ENCODE measurements at places on chromosomes 5 and 9.
A peak's percentile ranks its signal among the peaks of the same experiment; 100 is the strongest.

- H3K27me3 ChIP-seq = no peaks in the 10 kb centered on the region
- H3K36me3 ChIP-seq = no peaks in the 10 kb centered on the region
- H3K4me3 ChIP-seq = no peak overlapping the region
- no peak for DNase-seq
- no peaks in the 10 kb centered on the region for H3K4me1 ChIP-seq
These were observed 3.1 kb downstream of the ANXA1 start for GRCh38 chr9:73154722-73155121.

DNA sequence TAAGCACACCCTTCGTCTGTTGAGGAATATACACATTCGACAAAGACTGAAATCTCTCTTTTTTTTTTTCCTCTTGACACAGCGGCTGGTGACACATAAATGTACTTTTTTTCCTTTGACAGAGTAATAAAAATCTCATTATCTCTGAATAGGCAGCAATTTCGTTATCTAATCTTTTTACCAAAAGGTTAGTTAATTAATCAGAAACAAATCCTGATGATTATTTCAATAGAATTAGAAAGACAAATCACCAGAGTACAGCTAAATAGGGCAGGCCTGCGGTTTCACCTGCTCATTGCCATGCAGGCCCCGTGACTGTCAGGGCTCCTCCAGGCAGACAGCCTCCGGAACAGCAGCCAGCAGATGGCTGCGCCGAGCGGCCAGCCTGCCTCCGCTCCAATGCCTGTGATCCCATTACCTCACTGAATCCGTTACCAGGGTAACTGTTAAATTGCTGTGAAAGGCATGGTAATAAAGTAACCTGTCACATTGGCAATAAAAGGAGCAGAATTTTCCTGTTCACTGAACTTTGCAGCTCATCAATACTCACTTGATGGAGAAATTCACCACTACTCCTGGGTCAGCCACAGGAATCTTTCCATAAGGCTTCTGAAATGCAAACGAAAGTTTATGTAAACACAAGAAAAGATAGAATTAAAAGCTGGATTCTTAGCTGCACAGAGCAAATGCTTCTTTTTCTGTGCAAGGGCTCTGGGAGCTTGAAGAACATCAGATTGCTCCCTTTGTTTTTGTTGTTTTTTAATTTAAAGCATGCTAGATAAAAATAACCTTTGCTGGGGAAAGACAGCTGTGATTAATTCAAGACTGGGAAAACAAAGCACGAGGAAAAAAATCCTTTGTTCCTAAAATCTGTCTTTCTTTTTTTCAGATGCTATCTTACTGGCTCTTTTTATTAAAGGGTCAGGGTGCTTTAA is 666.4 kb upstream of the ZNF608 start:
- peak overlapping the region; percentile 58 for H3K27ac ChIP-seq
- peaks cover 56% of the 10 kb centered on the region for H3K4me1 ChIP-seq
- peak; percentile 74 for DNase-seq
- no peaks in the 10 kb centered on the region for H3K36me3 ChIP-seq
- H3K4me3 ChIP-seq = no peak overlapping the region

- no peaks in the 10 kb centered on the region for H3K36me3 ChIP-seq
- H3K27me3 ChIP-seq = no peaks in the 10 kb centered on the region
- no peak for DNase-seq
These were observed 257.0 kb downstream of the TMEM167A start for GRCh38 chr5:82820188-82820587.

DNA sequence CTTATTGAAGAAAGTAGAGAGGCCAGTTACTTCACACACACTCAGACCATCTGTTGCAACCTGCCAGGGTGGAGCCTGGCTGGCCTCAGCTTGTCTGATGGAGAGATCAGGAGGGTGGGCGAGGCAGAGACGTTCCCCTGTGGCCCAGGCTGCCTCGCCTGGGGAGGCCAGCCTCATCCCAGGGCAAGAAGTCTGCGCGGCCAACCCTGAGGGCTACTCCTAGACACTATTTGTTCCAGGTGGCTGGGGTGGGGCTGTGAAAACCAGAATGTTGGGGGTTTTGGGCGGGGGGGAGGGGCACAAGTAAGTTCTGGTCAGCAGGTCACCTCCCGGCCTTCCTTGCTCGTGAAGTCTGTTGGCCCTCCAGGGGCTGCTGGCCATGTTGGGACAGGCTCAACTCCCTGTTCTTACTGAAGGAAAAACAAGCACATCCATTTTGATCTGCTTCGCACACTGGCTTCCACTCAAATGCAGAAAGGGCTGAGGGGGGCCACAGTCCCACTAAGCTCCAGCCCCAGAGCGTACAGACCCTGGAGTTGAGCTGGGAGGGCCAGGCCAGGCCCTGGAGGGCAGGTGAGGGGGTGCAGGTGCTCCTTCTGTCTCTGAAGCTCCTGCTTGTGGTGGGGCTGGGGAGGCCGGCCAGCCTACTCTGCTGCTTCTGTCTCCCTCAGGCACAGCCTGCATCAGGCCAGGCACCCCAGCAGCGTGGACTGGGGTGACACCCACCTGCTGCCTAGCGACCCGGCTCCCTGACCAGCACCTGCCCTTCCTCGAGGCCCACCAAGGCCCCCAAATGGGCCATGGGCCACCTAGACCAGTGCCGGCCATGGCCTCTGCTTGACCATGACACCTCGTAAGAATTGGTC is 46.6 kb downstream of the SECISBP2 start:
- H3K36me3 ChIP-seq = peaks cover 15% of the 10 kb centered on the region
- no peak overlapping the region for H3K4me3 ChIP-seq
- H3K27ac ChIP-seq = no peak overlapping the region
- H3K27me3 ChIP-seq = no peaks in the 10 kb centered on the region
- no peaks in the 10 kb centered on the region for H3K4me1 ChIP-seq

DNA sequence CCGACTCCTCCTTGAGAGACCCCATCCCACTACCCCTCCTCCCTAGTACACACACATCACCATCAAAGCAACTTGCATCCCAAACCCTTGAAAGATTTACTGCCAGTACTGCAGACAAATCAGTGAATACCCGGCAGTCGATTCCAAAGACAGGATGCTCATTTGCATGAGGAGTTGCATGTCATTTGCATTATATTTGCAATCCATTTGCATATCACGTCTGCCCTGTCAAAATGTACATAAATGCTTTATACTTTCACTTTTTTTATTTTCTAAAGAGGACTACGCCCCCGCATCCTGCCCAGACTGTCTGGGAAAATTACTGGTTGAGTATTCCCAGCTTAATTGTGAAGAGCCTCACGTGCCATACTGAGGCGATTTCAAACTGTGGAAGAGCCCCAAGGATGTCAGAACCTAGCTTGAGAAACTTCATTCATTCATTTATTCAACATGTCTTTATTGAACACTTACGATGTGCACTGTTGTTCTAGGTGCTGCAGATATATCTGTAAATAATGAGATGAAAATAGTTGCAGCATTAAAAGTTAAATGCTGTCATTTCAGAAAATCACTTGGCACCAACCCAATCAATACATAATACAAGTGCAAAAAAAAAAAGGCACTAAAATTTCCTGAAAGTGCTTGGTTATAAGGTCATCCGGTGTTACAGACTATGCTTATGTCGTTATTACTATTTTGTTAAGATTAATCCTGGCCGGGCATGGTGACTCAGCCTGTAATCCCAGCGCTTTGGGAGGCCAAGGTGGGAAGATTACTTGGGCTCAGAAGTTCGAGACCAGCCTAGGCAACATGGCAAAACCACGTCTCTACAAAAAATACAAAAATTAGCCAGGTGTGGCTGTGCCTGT is 17.2 kb upstream of the SIL1 start:
- H3K27me3 ChIP-seq = no peaks in the 10 kb centered on the region
- H3K4me1 ChIP-seq = no peaks in the 10 kb centered on the region
- H3K36me3 ChIP-seq = no peaks in the 10 kb centered on the region
- no peak overlapping the region for H3K4me3 ChIP-seq
- no peak overlapping the region for H3K27ac ChIP-seq

- H3K4me1 ChIP-seq = no peaks in the 10 kb centered on the region
- peak; percentile 50 for DNase-seq
- H3K27me3 ChIP-seq = no peaks in the 10 kb centered on the region
- no peak overlapping the region for H3K27ac ChIP-seq
- no peak overlapping the region for H3K4me3 ChIP-seq
- H3K36me3 ChIP-seq = no peaks in the 10 kb centered on the region
These were observed 46.6 kb downstream of the CYFIP2 start for GRCh38 chr5:157312492-157312891.

GRCh38 chr5:94944160-94944559 is 325.7 kb downstream of the SLF1 start:
- H3K27me3 ChIP-seq = no peaks in the 10 kb centered on the region
- H3K27ac ChIP-seq = no peak overlapping the region
- H3K36me3 ChIP-seq = no peaks in the 10 kb centered on the region
- DNase-seq = no peak
- no peak overlapping the region for H3K4me3 ChIP-seq
- H3K4me1 ChIP-seq = no peaks in the 10 kb centered on the region

DNA sequence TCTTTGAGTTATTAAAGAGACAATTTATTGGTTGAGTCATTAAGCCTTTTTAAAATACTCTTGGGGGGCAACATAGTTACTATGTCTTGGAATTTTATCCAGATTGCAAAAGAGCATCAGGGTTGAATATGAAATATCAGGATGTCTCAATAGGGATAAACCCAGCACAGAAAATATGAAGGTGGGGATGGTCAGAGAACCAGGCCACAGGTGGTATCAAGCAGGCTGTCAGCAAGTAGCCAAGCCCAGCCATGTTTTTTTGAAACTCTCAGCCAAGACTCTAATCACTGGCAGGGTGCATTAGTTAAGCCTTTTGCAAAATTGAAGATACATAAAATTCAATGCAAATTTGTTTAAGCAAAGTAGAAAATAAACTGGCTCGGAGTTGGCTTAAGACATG is 468.9 kb downstream of the DTWD2 start:
- no peaks in the 10 kb centered on the region for H3K36me3 ChIP-seq
- no peaks in the 10 kb centered on the region for H3K27me3 ChIP-seq
- H3K27ac ChIP-seq = no peak overlapping the region
- no peak for DNase-seq

GRCh38 chr9:84293001-84293798 is 47.4 kb downstream of the SLC28A3 start:
- no peaks in the 10 kb centered on the region for H3K27me3 ChIP-seq
- H3K4me1 ChIP-seq = no peaks in the 10 kb centered on the region
- no peak overlapping the region for H3K4me3 ChIP-seq
- H3K27ac ChIP-seq = no peak overlapping the region
- peaks cover 3% of the 10 kb centered on the region for H3K36me3 ChIP-seq

- H3K27ac ChIP-seq = no peak overlapping the region
- DNase-seq = no peak
- no peaks in the 10 kb centered on the region for H3K36me3 ChIP-seq
- no peak overlapping the region for H3K4me3 ChIP-seq
These were observed 157.5 kb downstream of the MEF2C start for GRCh38 chr5:88725454-88725853.

DNA sequence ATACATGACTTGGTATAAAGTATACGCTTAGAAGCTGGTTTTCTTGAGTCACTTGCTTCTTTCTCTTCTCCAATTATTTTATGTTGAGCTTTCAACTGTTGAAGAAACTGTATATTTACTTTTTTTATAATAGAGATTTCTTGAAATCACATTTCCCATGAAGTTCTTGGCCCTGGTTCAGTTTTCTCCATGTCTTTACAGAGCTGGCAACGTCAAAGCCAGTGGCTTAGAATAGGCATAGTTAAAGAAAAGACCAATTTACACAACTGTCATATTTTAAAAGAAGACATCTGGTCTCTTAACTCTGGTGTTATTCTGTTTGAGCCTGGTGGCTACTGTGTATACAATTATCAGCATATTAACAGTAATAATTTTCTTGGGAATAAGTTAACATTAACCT is 1249.3 kb downstream of the CDH12 start:
- no peaks in the 10 kb centered on the region for H3K36me3 ChIP-seq
- no peak overlapping the region for H3K4me3 ChIP-seq
- H3K27me3 ChIP-seq = no peaks in the 10 kb centered on the region
- DNase-seq = no peak
- no peaks in the 10 kb centered on the region for H3K4me1 ChIP-seq

GRCh38 chr5:127046343-127047072 is 16.1 kb upstream of the MARCHF3 start:
- no peak for DNase-seq
- H3K4me3 ChIP-seq = no peak overlapping the region
- no peaks in the 10 kb centered on the region for H3K36me3 ChIP-seq
- H3K27me3 ChIP-seq = no peaks in the 10 kb centered on the region
- H3K27ac ChIP-seq = no peak overlapping the region

DNA sequence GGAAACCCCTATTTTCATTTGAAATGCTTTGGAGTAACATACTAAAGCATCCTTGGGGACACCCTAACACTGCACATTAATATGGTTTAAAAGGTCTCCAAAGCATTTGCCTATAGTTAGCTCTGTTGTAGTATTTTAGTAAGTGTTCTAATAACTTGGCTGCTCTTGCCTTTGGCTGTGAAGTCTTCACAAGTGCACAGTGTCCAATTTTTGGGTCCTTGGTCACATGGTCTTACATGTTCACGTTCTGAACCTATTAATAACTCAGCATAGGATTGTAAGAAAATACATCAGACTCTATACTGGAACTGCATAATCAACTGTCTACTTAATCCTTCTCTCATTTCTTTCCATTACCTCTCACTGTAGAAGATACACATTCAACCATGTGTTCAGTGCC is 17.4 kb downstream of the ADAMTS19 start:
- no peaks in the 10 kb centered on the region for H3K4me1 ChIP-seq
- no peaks in the 10 kb centered on the region for H3K27me3 ChIP-seq
- H3K27ac ChIP-seq = no peak overlapping the region
- DNase-seq = no peak
- no peak overlapping the region for H3K4me3 ChIP-seq

DNA sequence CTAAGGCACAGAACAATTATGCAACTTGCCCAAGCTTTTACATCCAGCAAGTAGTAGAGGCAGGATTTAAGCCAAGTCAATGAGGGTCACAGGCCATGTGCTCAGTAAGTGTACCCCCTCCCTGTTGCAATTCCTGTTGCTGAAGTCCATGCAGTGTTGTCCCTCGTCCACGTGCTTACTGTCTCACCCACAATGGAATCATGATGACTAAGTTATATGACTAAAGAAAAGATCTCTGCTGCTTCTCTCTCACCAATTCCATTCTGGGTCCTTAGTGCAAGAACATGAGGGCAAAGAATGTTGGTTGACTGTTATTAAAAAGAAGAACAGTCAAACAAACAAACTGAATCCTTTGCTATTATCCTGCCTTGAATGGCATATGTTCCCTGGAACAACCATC is 233.6 kb upstream of the SLC24A2 start:
- no peaks in the 10 kb centered on the region for H3K36me3 ChIP-seq
- no peak overlapping the region for H3K27ac ChIP-seq
- DNase-seq = no peak
- peaks cover 29% of the 10 kb centered on the region for H3K4me1 ChIP-seq
- no peak overlapping the region for H3K4me3 ChIP-seq
- H3K27me3 ChIP-seq = no peaks in the 10 kb centered on the region

DNA sequence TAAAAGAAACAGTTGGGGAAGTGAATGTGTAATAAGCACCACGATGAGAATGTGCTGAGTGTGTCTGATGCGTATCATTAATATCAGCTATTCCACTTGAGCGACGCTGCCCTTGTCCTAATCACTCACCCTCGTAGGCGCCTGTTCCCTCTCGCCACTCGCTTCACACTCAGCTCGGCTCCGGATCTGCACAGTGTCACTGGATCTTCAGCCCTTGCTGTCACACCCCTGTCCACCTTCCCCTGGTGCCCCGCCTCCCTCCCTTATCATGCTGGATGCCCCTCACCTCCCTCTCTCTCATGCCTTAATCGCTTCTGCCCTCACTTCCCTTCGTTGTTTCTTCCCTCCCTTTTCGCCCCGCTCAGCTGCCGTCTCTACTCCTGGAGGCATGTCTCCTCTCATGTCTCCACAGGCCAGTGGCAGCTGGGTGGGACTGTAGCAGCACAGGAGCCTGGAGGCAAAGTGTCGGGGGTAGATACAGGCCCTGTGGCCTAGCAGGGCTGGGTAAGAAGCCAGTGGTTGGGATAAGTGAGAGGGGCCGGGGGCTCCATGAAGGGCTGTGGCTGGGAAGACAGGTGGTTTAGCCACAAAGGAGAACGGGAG is 43.5 kb downstream of the ANKDD1B start:
- DNase-seq = no peak
- no peaks in the 10 kb centered on the region for H3K36me3 ChIP-seq
- no peak overlapping the region for H3K4me3 ChIP-seq
- peaks cover 3% of the 10 kb centered on the region for H3K4me1 ChIP-seq
- no peak overlapping the region for H3K27ac ChIP-seq
